ENCODE measurements at places on chromosomes 12 and 14. TPM values are rescaled to one million over a fixed set of nuclear protein-coding genes. Genes with fewer than 3 reads are reported as not detected.

DNA sequence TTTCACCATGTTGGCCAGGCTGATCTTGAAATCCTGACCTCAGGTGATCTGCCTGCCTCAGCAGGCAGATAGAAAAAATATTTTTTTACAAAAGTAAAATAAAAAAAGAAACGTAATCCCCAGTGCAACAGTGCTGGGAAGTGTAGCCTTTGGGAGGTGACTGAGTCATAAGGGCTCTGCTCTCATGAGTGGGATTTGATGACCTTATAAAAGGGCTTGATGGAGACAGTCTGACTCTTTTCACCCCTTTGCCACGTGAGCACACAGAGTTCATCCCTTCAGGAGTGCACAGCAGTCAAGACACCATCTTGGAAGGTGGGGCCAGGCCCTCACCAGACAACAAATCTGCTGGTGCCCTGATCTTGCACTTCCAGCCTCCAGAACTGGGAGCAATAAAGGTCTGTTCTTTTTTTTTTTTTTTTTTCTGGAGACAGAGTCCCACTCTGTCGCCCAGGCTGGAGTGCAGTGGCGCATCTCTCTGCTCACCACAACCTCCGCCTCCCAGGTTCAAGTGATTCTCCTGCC is 24.7 kb upstream of the DYNC1H1 start:
- DNase-seq = no peak

- DNase-seq = no peak
Measured at GRCh38 chr14:63952933-63953437, 100.2 kb downstream of the SYNE2 start.

DNA sequence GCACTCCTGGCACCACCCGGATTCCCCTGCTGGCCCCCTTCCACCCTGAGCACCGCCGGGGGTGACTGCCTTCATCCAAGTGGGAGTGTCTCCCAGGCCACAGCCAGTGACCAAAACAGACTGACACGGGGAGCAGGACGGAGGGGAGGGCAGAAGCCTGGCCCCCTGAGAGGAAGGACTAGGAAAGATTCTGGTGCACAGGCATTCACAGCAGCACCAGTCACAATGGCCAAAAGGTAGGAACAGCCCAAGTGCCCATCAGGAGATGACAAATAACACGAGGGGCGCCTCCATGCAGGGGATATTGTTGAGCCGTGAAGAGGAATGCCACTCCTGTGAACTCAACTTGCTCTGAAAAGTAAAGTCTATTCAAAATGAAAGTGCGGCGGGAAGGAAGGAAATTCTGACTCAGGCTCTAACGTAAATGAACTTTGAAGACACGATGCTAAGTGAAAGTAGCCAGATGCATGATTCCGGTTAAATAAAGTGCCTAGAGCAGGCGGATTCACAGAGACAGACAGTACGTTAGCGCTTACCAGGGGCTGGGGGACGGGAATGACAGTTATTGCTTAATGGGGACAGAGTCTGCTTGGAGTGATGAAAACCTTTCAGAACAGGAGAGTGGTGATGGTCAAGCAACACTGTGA is 146.1 kb upstream of the NCOR2 start:
- peak; percentile 82 for DNase-seq

DNA sequence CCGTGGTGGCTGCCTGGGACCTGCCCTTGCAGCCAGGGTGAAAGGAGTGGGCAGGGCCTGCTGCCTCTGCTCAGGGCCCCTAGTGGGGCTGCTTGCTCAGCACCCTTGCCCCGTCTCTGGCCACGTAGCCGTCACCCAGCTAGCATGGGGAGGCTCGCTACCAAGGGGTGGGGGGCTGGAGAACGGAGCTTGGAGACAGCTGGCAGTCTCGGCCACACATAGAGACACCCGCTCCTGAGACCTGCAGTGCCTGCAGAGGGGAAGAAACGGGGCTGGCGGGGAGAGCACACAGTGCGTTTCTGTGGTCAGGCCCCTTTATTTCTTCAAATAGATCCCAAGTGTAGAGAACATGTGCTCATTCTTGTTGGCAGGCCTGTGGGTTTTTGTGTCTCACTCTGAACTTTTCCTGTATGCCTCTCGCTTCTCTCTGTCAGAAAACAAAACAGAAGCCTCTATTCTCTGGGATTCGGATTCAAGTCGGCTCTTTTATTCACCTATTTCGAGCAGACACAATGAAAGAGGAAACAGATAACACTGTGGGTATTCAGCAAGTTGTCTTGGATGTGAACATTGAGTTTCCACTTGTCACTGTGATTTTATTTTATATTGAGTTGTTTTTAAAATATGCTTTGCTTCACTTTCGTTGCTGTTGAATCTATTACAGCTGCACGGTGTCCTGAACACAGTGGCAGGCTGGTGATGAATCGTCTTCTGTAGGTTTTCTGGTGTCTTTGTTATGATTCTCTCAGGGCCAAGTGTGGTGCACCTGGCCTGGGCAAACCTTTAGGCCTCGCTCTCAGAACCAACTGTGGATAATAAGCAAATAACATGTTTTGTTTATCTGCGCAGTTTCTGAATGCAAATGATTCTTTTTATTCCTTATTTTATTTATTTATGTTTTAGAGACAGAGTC is 26.5 kb downstream of the PACS2 start:
- no peak for DNase-seq

- DNase-seq = no peak
Measured at GRCh38 chr14:89702073-89702875, 252.3 kb downstream of the EFCAB11 start.

DNA sequence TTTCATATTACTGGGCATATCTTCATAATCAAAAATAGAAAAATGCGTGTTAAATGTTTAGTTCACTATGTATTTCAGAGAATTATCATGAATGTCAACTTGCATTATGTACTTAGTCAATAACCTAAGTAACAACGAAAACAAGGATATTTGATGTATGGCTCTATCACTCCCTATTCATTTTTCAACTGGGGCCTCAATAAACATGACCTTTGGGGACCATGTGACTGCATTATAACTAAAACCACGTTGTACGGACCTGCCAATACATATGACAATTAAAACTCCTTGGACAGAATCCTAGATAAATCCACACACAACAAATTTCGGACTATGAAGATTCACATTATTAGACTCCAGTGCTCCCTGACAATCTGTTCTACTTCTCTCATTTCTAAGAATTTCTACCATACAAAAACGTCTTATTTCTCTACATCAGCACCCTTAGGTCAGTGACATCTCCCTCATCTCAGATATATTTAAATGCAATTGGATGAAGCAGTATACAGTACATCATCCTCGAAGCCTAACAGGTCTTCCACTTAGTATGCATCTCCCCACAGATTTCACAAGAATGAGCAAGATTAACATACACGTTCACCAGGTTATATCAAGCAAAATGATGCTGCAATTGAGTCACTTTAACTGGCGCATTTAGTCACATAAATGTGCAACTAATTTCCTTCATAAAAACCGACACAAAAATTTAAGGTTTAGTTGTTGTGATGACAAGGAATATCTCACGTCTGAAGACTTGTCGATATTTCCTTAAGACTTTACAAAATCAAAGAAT is 1.5 kb downstream of the UBE2N start:
- DNase-seq = no peak

- no peak for DNase-seq
Measured at GRCh38 chr12:10102322-10102721, 3.5 kb upstream of the CLEC1A start.

GRCh38 chr12:19518209-19518608 is 78.9 kb downstream of the AEBP2 start:
- no peak for DNase-seq

DNA sequence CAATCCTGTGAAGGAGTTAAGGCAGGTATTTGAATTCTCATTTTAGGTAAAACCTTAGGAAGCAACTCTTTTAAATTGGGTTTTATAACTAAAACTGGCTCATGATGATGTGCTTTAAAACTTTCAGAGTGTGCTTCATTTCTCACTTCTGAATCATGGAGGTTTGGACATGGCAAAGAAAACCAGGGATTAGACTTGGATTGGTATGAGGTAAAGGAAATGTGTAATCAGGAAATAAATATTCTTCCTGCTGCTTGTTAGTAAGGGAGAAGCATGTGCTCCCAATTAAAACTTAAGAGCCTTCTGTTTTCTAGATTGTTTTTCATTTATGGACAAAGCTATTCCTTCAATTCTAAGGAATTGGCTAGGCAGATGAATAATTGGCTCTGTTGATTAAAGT is 57.4 kb downstream of the FBXO33 start:
- no peak for DNase-seq

GRCh38 chr14:94284221-94284620 is 8.8 kb downstream of the SERPINA10 start:
- DNase-seq = no peak

DNA sequence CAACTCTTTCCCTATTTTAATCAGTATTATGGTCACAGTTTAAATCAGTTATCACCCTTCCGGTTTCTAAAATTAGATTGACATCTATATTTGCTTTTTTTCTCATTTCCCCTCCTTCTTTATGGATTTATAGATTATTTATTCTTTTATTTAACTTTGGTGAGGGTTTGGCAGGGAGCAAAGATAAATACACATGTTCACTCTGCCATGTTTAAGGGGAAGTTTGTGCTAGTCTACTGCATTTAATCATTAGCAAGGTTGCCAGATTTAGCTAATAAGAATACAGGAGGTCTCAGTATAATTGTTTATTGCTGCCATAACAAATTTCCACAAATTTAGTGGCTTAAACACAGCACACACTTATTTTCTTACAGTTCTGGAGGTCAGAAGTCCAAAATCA is 204.0 kb upstream of the BTG1 start:
- no peak for DNase-seq

DNA sequence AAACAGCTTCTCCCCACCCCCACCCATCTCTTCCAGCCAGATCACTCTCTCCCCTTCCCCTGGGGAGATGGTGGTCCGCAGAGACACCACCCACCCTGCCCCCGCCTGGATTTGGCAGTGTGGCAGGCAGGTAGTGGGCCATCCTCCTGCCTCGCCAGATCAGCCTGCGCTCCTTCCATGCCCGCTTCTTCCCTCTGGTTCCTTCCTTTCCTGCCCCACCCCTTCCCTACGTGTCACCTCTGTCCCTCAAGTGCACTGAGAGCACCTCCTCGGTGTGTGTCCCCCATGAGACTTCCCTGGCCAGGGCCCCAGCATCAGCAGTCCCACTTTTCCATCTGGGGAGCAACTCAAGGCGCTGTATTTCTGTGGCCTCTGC is 632 bp downstream of the NYNRIN start:
- no peak for DNase-seq

DNA sequence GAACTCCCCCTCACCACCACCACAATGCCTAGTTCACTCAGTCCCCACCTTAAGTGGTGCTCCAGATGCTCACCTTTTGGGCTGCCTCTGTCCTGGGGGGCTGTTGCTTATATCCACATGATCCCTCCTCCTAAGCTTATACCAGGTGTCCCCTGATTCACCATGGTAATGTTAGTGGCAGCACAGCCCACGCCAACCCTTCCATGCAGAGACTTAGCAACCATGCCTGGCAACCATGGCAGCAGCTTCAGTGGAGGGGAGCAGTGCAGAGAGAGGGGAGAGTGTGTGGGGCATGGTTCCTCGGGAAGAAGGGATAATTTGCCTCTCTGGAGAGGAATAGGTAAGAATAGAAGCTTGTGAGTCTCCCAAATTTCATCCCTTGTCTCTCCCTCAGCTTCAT is 1.2 kb upstream of the DDN start:
- DNase-seq = no peak

GRCh38 chr12:9762369-9762768 is 1.7 kb upstream of the CD69 start:
- no peak for DNase-seq

GRCh38 chr14:73789989-73790581 is 61.5 kb upstream of the PTGR2 start:
- DNase-seq = no peak

- DNase-seq = no peak
Measured at GRCh38 chr12:89636052-89636775, 72.4 kb downstream of the ATP2B1 start.

PTHLH gene
- total RNA-seq = not detected

KTN1 gene
- total RNA-seq = 113 TPM

GYS2 gene
- total RNA-seq = not detected

AQP6 gene
- not detected for total RNA-seq

HCAR1 gene
- 0.18 TPM for total RNA-seq
